ENCODE measurements at places on chromosomes 2 and 18. TPM values are rescaled to one million over a fixed set of nuclear protein-coding genes. Genes with fewer than 3 reads are reported as not detected.

DNA sequence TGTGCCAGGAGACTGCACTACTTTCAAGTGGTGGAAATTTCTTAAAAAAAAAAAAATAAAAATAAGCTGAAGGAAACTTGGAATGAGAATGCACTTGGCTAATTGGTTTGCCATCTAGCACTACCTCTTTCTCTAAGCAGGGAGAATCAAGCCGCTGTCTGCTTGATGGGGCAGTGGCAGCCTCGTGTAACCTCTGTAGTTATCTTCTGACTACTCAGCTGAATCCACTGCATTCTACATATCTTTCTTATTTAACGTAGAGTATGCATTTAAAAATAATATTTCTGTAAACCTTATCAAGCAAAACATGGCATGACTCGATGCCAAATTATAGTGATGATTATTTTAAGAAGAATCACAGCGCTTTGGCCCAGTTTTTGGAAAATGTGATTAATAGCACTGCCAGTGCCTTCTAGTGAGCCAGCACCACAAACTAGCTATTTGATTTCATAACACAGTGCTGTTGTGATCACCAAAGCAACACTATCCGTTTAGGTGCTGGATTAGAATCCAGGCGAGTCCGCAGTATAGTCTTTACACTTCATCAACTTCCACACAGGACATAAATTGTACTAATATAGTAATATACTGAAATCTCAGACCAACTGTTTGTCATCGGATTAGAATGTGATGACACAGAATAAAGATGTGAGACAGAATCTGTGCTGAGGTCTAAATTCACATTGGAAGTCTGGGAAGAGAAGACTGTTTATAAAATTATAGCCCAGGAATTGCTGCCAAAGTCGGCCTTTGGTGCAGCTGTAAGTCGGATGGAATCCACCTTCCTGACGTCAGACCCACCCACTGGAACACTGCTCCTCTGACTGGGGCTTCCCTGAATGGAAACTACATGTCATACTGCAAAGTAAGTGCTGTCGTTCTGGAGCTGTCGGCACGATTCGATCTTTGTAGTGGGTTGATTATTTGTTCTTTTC lies 136.5 kb upstream of the ETAA1 start:
- peak; percentile 80 for DNase-seq

The GCA gene
- 22.5 TPM for total RNA-seq

- DNase-seq: no peak
Observed at GRCh38 chr2:114119862-114120261, 230.0 kb downstream of the ACTR3 start.

DNA sequence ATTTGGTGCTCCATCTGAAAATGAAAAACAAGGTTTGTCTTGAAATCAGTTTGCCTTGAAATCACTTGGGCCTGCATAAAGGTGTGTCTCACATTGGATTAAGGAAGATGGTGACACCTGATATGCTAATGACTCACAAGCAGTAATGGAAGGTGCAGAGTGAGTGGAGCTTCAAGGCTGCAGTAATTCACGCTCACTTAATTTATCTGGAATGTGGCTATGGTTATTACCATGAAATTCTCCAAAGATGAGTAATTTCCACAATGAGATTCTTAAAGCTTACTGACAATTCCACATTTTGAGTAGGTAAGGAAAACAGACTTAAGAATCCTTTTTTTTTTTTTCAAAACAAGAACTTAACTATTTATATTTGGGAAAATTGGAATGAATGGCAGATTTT lies 156.8 kb downstream of the PAX3 start:
- no peak for DNase-seq

The DPP4 gene
- total RNA-seq: 2.1 TPM

DNA sequence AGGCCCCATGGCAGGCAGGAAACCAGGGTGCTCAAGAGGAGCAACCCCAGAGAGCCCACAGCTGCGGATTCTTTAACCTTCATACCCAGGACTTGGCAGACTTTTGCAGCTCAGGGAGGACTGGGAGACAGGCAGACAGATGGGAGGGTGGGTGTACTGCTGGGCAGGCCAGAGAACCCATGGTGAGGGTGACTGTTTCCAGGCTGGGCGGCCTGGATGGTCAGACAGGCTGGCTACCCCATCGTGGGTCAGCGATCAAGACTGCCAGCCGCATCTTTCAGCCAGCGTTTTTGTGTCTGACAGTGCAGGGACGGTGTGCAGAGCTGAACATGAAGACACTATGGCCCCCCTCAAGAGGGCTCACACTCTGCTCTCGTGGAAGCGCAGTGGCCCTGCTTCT lies 82.2 kb downstream of the MARCO start:
- DNase-seq: no peak

GRCh38 chr2:199911877-199912161 lies 726 bp downstream of the C2orf69 start:
- DNase-seq: no peak

DNA sequence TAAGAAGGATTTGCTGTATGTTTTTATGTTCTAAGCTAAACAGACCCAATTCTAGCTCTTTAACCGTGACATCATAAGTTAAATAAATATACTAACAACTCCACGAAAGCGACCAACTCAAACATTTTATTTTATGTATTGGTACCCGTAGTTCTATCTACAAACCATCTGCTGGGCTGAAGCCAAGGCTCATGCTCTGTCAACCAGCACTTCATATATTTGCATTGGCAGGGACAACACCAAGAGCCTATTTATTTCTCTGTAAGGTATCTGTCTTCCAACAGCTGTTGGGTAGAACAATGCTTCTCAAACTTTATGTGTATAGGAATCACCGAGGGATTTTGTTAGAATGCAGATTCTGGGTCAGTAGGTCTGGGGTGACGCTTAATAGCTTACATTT lies 64.5 kb downstream of the PID1 start:
- no peak for DNase-seq

DNA sequence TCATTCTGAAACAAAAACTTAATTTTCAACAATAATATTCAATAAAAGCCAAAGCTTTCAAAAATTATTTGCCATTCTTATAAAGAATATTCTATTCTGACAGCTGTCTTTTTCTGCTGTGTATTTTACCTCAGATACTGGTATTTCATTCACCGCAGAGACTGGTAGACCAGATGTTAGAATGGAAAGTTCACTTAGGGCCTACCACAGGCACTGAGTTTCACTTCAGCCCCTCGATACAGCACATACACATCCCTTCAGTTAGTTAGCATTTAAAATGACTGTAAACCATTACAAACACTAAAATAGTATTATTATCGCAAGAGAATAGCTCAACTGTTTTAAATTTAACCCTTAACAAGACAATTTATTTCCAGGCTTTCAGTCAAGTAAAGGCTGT lies 24.2 kb upstream of the GATA6 start:
- DNase-seq: no peak

The SULT1C3 gene
- not detected for total RNA-seq

DNA sequence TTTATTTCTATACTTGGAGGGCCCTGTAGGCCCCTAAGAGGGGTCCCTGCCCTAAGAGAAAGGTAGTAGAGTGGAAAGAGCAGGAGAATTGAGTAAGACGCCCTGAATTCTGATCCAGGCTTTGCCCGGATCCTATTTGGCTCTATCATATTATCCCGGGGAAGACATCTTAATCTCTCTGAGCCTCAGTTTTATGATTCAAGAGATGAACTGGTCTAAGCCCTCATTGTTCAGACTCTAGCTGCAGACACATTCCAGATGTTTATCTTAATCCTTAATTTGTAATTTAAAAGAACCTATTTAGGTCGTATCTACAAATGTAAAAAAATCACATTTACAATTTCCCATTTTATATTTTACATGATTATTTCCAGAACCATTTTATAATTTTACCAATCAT lies 220.1 kb downstream of the AGPS start:
- no peak for DNase-seq

The ALLC gene
- total RNA-seq: 1.1 TPM

The ERCC3 gene
- 63.7 TPM for total RNA-seq

DNA sequence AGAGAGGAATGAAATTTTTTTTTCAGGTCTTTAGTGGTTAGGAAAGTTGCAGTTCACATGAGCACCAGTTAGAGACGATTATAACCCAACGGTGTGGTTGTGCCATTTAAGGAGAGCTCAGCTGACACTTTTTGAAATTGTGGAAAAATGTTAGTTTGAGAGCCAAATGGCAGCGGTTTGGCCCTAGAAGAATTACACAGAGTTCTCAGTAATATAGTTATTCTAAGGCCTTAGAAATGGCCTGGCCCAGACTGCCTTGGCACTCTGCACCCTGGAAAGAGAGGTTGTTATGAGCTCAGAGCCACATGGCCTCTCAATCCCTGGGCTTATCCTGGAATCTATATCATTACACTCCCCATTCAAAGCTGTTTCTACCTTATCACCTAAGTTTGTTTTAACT lies 117.4 kb downstream of the RHBDD1 start:
- no peak for DNase-seq

- no peak for DNase-seq
Observed at GRCh38 chr2:198347946-198348345, 543.6 kb downstream of the PLCL1 start.

DNA sequence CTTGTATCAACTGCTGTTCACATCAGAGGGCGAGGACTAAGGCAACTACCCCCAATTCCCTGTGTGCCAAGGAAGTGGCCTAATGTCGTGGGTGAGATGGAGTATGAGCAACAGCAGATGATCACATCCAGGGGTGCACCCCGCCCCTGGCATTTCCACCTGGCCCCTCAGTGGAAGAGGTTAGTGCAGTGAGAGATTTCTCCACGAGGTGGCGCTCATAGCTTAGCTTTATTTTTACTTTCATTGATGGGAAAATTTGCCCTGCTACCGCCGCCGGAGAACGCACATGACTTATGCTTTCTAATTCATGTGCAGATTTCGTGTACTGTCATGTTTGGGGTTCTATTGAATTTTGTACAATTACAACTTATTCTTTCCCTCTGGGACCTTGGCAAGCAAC lies 470.6 kb upstream of the MEX3C start:
- no peak for DNase-seq

The GULP1 gene
- total RNA-seq: 64.0 TPM

DNA sequence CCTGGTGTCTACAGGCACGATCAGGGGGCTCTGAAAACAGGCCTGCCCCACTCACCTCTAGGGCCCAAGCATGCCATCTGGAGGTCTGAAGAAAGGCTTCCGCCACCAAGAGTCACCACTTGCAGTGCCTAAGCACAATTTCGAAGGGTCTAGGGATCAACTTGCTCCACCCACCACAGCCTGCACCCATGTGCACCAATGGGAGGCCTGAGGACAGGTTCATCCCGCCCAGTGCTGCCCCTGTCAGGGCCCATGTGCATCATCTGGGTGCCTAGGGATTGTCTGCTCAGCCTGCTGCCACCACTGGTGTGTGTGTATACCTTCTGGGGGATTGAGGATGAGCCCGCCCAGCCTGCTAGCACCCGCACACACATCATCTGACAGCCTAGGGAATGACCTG lies 121.0 kb upstream of the ACVR1C start:
- no peak for DNase-seq

- no peak for DNase-seq
Observed at GRCh38 chr18:6557770-6558248, 143.1 kb upstream of the L3MBTL4 start.

DNA sequence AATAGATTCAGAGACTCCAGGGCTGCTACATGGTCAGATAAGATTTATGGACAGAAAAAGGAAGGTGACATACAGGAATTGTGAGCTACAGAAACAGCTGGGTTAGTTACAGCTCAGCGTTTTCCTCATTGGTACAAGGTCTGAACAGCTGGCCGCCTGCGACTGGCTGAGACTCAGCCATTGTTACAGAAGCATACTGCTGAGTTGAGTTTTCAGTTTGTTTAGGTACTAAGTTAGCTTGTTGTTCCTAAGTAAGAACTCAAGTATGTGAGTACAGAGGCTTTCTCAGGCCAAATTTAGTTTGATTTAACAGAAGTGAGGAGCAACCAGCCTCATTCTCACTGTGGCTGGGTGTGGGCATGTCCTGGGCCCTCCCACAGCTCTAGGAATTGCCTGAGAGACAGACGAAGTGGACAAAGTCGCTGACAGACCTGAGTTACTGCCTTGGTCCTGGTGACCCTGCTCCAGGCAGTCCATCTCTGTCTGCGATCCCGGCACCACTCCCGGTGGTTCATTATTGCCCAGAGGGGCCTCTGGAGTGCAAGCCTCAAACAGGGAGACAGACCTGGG lies 27.8 kb upstream of the RHOB start:
- no peak for DNase-seq

DNA sequence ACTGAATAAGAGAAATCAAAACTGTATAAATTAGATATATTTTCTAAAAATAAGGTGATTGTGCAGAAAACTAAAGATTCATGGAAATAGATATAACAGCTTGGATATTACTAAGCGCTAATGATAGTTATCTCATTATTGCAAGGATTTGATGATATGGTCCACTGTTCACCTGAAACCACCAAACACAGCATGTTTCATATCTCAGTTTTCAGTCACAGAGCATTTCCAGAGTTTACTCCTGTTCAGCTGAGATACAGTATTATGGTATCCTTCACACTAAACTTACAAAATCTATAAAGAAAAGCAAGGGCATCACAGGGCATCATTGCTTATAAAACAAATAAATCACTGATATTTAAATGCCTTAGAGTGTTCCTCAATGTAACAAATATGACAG lies 591.6 kb downstream of the ERBB4 start:
- no peak for DNase-seq

GRCh38 chr2:105394951-105395611 lies 3.8 kb downstream of the FHL2 start:
- no peak for DNase-seq

The UBXN2A gene
- 18.8 TPM for total RNA-seq

DNA sequence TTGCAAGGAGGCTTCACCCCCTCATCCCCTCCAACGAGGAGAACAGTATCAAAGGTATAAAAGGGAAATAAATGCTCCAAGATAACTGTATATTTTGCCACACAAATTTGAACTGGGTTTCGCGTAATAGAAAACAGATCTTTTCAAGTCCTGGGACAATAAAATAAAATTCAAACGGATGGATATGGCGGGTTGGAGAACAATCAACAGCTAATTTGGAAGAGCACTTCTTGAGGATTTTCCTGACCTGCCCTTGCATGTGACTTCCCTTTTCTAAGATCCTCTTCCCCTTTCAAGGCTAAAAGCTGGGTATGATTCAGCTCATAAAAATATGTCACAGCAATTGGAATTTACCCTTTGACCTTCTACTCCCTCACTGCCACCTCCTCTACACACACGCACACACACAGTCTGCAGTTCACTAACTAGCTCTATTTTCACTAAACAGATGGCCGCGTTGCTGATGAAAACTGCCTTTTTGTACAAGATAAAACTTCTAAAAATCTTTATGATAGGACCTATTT lies 386.9 kb downstream of the FIGN start:
- no peak for DNase-seq

DNA sequence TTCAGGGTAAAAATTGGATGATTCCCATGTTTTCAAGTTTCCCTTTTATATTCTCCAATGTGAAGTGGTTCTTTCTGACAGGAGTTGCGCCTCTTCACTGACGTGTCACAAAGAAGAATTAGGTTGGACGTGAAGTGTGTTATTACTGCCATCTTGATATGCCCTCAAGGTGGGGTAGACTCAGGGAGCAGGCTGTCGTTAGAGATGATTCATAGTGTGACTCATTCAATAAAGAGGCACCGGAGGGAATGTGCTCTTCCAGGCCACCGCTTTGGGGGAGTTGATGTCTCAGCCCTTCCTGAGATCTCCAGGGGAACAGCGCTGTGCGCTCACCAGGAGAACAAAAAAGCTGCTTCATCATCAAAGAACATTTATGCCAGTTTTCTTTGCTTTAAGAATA lies 3.6 kb upstream of the DGKD start:
- no peak for DNase-seq

The HRH4 gene
- not detected for total RNA-seq
